ENCODE measurements at places on chromosomes 4 and X.
A peak's percentile ranks its signal among the peaks of the same experiment; 100 is the strongest.

- DNase-seq: peak; percentile 55
These were observed 722 bp downstream of the NAAA start for GRCh38 chr4:75939890-75940691.

GRCh38 chr4:100422894-100423293 is 94.9 kb downstream of the EMCN start:
- DNase-seq: no peak

GRCh38 chrX:100674705-100675104 is 30.7 kb downstream of the SRPX2 start:
- DNase-seq: no peak

GRCh38 chr4:21097026-21097425 is 396.8 kb downstream of the PACRGL start:
- no peak for DNase-seq

DNA sequence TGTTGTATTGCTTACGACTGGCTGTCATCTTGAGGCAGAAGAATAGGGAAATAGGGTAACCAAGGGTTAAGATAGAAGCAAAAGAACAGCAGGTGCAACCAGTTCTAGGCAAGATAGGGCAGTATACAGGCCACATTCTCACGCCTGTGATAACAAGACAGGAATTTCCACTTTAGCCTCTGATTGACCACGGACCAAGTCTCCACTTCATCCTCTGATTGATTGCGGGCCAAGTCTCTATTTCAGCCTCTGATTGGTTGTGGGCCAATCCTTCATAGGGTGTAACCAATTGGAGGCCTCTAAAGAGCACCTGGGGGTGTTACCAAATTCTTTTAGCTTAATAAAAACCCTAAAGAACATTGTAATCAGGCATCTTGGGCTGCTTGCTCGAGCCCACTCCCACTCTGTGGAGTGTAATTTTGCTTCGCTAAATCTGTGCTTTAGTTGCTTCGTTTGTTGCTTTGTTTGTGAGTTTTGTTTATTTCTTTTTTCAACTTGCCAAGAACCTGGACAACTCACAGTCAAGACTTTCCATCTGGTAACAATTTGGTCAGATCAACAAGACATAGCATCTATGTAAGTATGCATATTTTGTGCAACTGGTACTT is 8.7 kb upstream of the TBC1D9 start:
- DNase-seq: peak; percentile 11
